Activated CD4-positive, alpha-beta memory T cell treated with anti-CD3 and anti-CD28 coated beads, Interleukin-2, amount 10 ng/mL, durations not matched to agents 7 days and 5 days (primary cell): ENCODE measurements at places on chromosomes 1 and 21. TPM values are rescaled to one million over a fixed set of nuclear protein-coding genes. Genes with fewer than 3 reads are reported as not detected.

Gene BCAN
- total RNA-seq, result not detected

DNA sequence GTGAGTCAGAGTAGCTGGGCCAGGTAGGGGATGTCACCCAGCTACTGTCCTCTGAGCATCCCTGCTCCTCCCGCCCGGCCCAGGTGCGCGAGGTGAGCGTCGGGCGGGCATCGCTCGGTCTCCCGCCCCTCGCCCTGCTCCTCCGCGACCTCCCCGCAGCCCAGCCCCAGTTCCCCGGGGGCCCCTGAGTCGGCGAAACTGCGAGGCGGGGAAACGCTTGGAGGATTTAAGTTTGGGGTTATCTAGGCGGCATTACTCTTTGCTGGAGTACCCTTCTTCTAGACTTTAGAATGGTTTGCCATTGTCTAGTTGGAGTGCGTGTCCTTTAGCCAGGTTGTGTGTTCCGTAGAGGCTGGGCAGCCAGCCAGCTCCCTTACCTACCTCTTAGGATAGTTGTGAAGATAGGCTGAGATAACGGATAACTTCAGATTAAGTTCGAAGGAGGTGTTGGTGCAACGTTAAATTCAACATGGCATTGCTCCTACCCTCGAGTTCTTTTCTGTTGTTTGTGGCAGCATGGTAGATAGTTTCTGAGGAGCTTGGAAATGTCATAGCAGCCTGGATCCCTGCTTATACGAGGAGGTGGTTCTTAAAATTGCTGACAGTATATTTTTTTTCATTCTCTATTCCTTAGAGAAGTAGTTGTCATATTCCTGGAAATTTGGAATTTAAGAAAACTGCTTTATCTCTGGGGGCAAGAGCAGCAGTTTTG lies 697 bp downstream of the AGO3 start:
- H3K4me3 ChIP-seq, result peak overlapping the region; percentile 94
- H3K36me3 ChIP-seq, result no peaks in the 10 kb centered on the region
- H3K27me3 ChIP-seq, result no peaks in the 10 kb centered on the region
- H3K4me1 ChIP-seq, result peaks cover 36% of the 10 kb centered on the region
- no peak for DNase-seq
- peak overlapping the region; percentile 86 for H3K27ac ChIP-seq

DNA sequence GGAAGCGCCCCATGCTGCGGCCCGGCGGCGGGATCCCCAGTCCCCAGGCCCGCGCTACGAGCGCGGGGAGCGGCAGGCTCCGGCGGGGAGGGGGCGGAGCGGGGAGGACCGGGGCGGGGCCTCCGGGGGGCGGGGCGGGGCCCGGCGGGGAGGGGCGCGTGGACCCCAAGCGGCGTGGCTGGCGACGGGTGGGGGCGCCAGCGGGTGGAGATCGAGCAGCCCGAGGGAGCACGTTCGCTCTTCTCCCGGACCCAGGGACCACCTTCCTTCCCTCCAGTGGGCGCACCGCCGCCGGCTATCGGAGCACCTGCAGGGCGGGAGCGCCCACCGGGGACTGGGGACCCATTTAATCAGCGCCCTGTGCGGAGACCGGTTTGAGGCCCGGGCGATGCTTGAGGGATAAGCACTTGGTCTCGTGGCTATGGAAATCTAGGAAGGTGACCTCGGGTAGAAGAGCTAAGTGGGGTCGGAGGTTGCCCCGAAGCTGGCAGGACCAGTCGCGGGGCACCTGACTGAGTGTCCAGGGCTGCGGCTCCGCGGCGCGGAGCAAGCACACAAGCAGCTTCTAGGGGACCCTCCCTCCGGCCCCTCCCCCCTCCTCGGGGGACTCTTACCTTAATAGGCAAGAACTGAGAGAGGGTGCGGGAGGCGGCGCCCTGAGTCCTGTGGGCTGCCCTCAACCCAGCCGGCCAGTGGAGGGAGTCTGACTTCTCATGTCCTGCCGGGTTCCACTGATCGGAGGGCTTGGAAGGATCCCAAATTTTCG lies at the start of gene TSPAN2:
TSPAN2 (minus strand) TSS at position 84 of the 766 bp plus-strand sequence; CDS start at position 13, 71 bp downstream.
- no peaks in the 10 kb centered on the region for H3K36me3 ChIP-seq
- H3K4me3 ChIP-seq, result peak within 1 kb of the TSS; percentile 76
- peak; percentile 53 for DNase-seq
- H3K27me3 ChIP-seq, result peaks cover 7% of the 10 kb centered on the region
- no peak within 1 kb of the TSS for H3K27ac ChIP-seq

GRCh38 chr1:190147616-190148015 lies 330.0 kb downstream of the BRINP3 start:
- DNase-seq, result no peak
- no peaks in the 10 kb centered on the region for H3K36me3 ChIP-seq
- H3K4me3 ChIP-seq, result no peak overlapping the region
- no peaks in the 10 kb centered on the region for H3K27me3 ChIP-seq

- H3K4me3 ChIP-seq, result no peak within 1 kb of the TSS
- H3K27me3 ChIP-seq, result peaks cover 60% of the 10 kb centered on the region
- no peaks in the 10 kb centered on the region for H3K36me3 ChIP-seq
- DNase-seq, result no peak
These were observed at the start of gene C1orf116 for GRCh38 chr1:207032528-207033017. Gene C1orf116, minus strand, starts transcription at chr1:207032756. Its CDS starts 5,158 bp downstream, at chr1:207027598.
